ENCODE measurements at places on chromosomes 12 and 14. TPM values are rescaled to one million over a fixed set of nuclear protein-coding genes. Genes with fewer than 3 reads are reported as not detected.

CABP1 gene
- not detected for total RNA-seq

DNA sequence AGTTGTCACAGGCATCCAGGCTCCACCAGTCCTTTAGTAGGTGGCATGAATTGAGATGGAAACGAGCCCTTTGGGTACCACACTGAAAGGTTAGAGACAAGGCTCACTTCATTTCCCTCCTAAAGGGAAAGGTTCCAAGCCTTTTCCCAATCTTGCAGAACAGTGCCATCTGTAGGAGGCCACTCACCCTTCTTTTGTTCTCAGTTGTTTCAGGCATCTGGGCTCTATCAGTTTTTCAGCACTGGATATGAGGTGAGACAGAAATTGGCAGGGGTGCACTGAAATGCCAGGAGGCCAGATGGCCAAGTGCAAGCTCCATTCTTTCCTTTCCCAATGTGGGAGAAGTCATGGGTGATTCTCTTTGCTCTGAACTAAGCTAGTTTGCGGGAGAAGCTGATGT, 15.2 kb downstream of the FBXO33 start:
- DNase-seq: no peak

DNA sequence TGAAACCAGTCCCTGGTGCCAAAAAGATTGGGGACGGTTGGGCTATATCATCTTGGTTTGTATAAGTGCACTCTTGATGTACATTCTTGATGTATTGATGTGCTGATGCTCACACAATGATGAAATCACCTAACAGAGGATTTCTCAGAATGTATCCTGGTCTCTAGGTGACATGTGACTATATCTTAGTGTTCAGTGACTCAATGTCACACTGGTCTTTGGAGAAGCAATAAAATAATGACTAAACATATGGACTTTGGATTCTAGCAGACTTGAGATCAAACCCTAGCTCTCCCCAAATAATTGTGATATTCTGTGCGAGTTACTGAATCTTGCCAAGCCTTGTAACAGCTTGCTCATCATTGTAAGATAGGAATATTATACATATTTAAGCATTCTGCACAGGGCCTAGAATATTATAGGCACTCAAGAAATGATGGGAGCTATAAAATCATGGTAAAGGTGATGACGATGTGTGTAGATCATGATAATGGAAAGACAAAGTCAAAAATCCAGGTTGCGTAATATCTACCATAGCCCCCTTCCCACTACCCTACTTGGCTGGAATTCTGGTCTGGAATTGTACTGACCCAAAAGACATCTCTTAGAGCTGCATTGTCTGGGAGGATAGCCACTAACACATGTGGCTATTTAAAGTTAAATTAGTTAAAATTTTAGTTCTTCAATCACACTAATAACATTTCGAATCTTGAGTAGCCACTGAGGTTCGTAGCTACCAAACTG, 117.6 kb upstream of the PWP1 start:
- DNase-seq: no peak

CCDC38 gene
- total RNA-seq: under 0.01 TPM

CLEC4C gene
- not detected for total RNA-seq

CMA1 gene
- total RNA-seq: not detected

- DNase-seq: peak; percentile 91
Measured at GRCh38 chr12:47821346-47821706, 1.6 kb upstream of the HDAC7 start.

Data from osteoblast (primary cell).